ENCODE measurements at places on chromosomes 5 and 9.

- DNase-seq: peak; percentile 56
These were observed 51.3 kb downstream of the SNX24 start for GRCh38 chr5:122896598-122897282.

GRCh38 chr5:66777868-66778267, 181.7 kb downstream of the MAST4 start:
- DNase-seq: no peak

DNA sequence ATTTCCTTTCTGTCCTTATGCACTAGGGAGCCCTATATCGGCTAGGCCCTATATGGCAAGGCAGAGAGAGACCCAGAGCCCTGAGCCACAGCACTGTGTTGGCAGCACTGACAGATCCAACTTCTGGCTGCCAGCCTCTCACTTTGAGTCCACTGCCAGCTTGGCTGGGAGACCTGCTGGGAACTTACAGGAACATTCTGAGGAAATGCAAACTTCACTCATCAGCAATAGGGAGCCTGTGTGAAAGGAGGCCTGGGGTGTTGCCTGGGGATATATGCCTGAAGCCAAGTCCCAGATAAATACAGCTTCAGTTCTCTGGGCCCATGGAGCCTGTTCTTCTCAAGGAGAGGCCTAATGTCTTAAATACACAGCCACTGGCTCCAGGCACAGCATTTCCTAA, 78.0 kb downstream of the ADRB2 start:
- DNase-seq: peak; percentile 77

GRCh38 chr5:169052207-169052606, 248.7 kb downstream of the SLIT3 start:
- DNase-seq: no peak

DNA sequence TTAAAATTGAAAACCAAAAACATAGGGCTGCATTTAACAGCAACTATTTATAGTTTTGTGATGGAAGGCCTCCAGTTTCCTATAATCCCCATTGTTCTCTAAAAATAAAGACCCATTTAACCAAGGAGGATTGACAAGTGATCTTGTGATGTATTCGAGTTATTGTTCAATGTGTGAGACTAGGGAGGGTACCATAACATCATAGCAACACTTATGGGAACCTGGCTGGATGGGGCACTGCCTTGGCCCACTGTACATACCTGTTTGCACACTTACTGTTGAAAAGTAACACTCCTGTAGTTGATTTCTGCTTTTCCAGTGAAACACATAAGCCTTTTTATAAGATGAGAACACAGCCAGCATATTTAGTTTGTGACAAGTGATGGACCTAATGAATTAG, 32.3 kb downstream of the MACIR start:
- no peak for DNase-seq
